NCI-H146 (cell line): ENCODE measurements at places on chromosomes 3 and 15.

- no peak for DNase-seq
These were observed 194.0 kb downstream of the TNIK start for GRCh38 chr3:171266034-171266739.

- DNase-seq: peak; percentile 59
These were observed 97.6 kb downstream of the FRMD4B start for GRCh38 chr3:69288161-69288895.

GRCh38 chr3:14414846-14415464 lies 12.5 kb downstream of the SLC6A6 start:
- DNase-seq: no peak

DNA sequence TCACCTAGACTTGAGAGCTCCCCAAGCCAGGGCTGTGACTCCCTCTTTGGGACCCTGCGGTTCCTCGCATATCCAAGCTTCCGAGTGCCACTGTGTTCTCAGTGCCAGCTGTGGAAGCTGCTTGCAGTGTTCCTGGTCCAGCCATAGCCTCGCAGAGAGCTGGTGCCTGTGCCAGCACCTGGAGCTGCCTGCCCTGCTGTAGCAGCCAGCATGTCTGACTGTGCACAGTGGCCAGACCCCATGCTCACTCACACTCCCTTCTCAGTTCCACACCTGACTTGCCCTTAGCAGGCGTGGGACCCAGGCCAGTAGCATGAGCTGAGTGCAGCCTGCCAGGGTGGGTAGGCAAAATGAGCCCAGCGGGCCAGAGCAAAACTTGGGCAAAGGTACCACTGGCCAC lies 25.3 kb downstream of the LRRC49 start:
- no peak for DNase-seq

GRCh38 chr15:82551646-82552247 lies 11.5 kb upstream of the RPS17 start:
- DNase-seq: no peak
